Glomerular endothelial cell (primary cell): ENCODE measurements at places on chromosomes 2 and 18. TPM values are rescaled to one million over a fixed set of nuclear protein-coding genes. Genes with fewer than 3 reads are reported as not detected.

DNA sequence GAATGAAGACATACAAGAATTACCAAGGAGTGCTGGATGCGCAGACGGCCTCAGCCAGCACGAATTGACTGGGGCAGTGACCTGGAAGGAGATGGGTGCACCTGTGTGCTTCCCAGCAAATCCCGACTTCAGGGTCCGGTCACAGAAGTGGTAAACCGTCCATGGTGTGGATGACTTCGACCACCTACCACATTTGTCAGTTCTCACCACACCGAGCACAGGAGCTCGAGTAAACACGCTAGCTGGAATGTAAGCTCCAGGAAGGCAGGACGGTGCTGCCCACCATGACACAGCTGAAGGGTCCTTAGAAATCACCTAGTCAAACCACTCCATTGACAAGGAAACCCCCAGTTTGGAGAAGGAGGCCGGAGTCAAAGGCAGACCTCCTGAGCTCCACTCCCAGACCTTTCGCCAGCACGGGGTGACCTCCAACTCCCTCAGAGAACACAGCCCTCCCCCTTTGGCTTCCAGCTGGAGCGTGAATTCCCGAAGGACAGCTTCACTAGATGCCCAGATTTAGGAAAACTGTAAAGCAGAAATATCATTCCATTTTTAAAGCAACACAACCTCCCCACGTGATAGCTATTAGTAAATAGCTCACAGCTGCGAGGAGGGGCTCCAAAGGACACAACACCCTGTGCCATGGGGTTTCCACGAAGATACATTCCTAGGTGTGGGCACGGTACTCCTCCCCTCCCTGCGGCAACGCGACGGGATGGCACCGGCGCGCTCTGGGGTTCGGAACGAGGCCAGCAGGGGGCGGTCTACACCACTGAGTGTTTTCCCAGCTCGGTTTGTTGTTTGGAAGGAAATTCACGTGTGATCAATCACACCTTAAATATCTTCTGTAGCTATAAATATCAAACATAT is 34.1 kb upstream of the GNAL start:
- DNase-seq: no peak

GRCh38 chr18:40326985-40327384 is 1628.0 kb upstream of the PIK3C3 start:
- DNase-seq: no peak

- no peak for DNase-seq
Measured at GRCh38 chr18:60259052-60259681, 113.4 kb downstream of the MC4R start.

DNA sequence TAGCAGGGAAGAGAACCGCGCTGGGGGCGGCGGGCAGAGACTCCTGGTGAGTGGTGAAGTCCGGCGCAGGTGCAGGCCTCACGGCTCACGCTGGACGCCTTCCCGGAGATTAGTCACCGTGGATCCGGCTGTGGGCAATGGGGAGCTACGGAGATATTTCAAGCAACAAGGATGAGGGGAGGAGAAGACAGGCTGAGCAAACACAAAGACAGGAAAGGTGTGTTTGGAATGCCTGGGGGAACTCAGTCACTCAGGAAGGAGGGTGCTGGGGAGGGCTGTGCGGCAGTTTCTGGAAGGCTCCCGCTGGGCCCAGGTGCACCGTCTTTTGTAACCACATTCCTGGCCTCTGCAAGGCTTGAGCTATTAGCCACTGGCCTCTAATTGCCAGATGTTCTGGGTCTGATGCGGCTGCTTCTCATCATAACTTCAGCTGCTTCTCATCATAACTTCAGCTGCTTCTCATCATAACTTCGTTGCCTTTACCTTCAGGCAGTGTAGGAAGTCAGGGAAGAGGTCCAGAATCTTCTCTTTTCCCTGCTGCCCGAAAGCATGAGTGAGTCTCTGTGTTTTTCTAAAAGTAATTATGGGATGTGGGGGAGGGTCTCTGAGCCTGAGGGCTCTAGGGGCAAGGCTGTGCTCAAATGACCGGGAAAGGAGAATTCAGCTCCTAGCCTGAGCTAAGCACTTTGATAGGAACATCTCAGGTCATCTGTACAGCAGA is 118.9 kb downstream of the PXDN start:
- peak; percentile 69 for DNase-seq

The SLC11A1 gene
- total RNA-seq: 0.05 TPM in 1 of 2 replicates, not detected in the other

The RPRM gene
- not detected in 2 replicates for total RNA-seq

The GALR1 gene
- not detected in 2 replicates for total RNA-seq

The SLC66A3 gene
- total RNA-seq: 23.3 and 41.5 TPM in 2 replicates

The CYTIP gene
- total RNA-seq: 0.82 and 3.6 TPM in 2 replicates
